ENCODE measurements at places on chromosomes 12 and 14.
A peak's percentile ranks its signal among the peaks of the same experiment; 100 is the strongest.

GRCh38 chr14:54929556-54929955 lies 26.9 kb upstream of the GCH1 start:
- no peak for DNase-seq

- peak; percentile 44 for DNase-seq
These were observed 10.2 kb downstream of the PPFIBP1 start for GRCh38 chr12:27534060-27534764.

DNA sequence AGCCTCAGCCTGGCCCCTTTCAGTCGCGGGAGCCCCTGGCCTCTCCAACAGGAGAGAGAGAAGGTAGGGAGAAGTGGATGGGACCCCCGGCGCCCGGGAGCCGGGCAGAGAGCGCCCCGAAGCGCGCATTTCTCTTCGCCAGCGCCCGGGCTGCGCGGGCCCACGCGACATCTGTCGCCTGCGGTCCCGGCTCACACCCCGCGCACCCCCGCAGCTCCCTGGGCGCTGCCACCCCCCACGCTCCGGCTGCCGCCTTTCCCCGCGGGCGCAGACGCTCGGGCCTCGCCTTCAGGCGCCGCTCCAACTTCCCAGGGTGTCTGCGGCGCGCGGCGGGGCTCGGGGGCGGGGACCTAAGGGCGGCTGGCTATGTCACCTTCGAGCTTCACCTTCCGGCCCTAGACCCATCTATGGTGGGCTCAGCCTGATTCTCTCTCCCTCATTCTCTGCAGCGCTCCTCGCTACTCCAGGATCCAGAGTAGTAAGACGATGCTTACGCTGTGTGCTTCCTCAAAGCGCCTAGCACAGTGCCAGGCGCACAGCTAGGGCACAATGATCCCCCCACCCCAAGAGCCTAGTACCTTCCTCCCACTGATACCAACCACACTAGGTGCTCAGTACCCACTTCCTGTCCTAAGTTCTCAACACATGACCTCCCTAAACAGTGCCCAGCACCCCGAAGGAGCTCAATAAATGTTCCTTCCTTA lies 1.6 kb downstream of the HRK start:
- DNase-seq = no peak

GRCh38 chr14:22781301-22781991 lies 15.0 kb downstream of the OXA1L start:
- DNase-seq = no peak

GRCh38 chr14:54893151-54893760 lies 9.4 kb downstream of the GCH1 start:
- peak; percentile 59 for DNase-seq
